ENCODE measurements at places on chromosomes 4 and X. TPM values are rescaled to one million over a fixed set of nuclear protein-coding genes. Genes with fewer than 3 reads are reported as not detected.

DNA sequence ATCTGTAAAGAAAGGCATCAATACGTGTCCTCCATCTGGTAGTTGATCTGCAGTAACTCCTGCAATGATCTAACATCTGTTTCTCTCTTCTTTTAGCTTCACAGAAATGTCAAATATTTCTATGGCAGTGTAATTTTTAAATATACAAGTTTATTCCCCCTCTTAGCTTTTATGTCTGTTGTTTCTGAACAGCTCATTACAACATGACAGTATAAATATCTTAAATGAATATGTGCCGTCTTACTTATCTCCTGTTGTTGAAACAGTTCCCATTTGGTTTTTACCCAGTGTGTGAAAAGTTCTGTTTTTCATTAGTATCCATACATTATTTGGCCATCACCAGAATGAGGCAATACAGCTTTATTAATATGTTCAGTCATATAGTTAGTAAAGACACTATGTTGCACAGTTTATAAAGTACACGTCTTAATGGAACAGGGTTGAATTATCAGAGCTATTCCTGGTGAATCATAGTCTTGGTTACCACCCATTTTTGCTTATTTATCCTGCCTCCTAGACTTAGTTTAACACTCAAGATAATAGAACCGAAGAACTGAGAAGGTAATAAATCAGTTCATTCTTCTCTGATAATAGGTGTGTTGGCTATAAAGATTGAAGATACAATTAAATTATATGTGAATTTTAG is 321.6 kb downstream of the TENM3 start:
- no peaks in the 10 kb centered on the region for H3K4me1 ChIP-seq
- no peak overlapping the region for H3K4me3 ChIP-seq
- H3K27me3 ChIP-seq, result no peaks in the 10 kb centered on the region

DNA sequence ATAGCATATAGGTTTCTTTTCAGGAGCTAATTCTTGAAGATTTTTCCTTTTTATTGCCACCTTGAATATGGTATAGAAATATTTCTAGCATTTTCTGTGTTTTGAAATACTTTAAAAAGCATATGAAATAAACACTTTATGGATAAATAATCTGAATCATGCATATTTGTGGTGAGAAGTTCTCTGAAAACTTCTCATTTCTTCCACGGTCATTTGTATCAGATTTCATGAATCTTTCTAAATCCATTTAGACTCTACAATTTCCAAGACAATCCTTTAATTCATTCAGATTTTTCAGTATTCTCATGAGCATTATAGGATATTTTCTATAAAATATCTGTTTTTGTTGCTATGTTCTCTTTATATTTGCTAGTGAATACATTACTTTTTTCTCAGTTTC is 16.2 kb upstream of the CA5B start:
- H3K27ac ChIP-seq, result no peak overlapping the region
- no peaks in the 10 kb centered on the region for H3K4me1 ChIP-seq
- no peak overlapping the region for H3K4me3 ChIP-seq
- no peaks in the 10 kb centered on the region for H3K27me3 ChIP-seq
- no peaks in the 10 kb centered on the region for H3K36me3 ChIP-seq
- no peak for DNase-seq

- H3K4me3 ChIP-seq, result no peak overlapping the region
- no peaks in the 10 kb centered on the region for H3K4me1 ChIP-seq
- DNase-seq, result no peak
- H3K36me3 ChIP-seq, result no peaks in the 10 kb centered on the region
- no peaks in the 10 kb centered on the region for H3K27me3 ChIP-seq
Observed at GRCh38 chr4:70511365-70511764, 7.0 kb upstream of the AMTN start.

DNA sequence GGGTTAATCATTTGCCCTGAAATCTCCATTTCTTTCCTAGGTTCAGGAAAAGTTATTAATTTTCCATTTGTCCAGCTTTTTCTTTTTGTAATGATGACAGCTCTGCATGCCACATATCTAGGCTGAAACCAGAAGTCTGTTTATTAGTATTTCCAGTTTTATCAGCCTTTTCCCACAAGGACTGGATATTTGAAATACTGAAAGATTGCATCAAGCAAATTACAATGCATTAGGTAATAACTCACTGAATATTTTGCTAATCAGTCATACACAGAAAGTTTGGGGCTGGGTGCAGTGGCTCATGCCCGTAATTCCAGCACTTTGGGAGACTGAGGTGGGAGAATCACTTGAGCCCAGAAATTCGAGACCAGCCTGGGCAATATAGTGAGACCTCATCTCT is 21.5 kb downstream of the SLC9A7 start:
- DNase-seq, result no peak
- no peaks in the 10 kb centered on the region for H3K36me3 ChIP-seq
- H3K4me3 ChIP-seq, result no peak overlapping the region
- no peak overlapping the region for H3K27ac ChIP-seq
- no peaks in the 10 kb centered on the region for H3K4me1 ChIP-seq

GRCh38 chrX:28205126-28205525 is 223.9 kb upstream of the DCAF8L1 start:
- no peaks in the 10 kb centered on the region for H3K27me3 ChIP-seq
- DNase-seq, result no peak
- no peak overlapping the region for H3K4me3 ChIP-seq
- H3K36me3 ChIP-seq, result no peaks in the 10 kb centered on the region
- H3K4me1 ChIP-seq, result no peaks in the 10 kb centered on the region

DNA sequence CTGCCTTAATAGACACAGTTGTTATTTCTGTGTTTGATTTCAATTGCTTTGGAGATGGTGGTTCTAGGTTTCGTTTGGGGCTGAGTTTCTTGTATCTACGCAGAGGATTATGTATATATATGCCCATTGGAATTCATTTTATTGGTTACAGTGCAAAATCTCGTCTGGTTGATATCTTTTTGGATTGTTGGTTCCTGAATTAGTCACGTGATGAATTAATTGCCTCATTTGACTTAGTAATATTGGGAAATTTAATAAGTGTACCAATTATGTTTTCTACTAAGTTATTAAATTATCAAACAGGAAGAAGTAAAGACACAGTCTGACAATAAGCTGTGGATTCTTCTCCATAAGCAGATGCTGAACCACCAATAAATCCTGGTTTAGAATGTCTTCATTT is 467.9 kb upstream of the TENM3 start:
- no peak for DNase-seq
- no peak overlapping the region for H3K4me3 ChIP-seq
- H3K4me1 ChIP-seq, result no peaks in the 10 kb centered on the region
- no peaks in the 10 kb centered on the region for H3K36me3 ChIP-seq
- H3K27me3 ChIP-seq, result no peaks in the 10 kb centered on the region

DNA sequence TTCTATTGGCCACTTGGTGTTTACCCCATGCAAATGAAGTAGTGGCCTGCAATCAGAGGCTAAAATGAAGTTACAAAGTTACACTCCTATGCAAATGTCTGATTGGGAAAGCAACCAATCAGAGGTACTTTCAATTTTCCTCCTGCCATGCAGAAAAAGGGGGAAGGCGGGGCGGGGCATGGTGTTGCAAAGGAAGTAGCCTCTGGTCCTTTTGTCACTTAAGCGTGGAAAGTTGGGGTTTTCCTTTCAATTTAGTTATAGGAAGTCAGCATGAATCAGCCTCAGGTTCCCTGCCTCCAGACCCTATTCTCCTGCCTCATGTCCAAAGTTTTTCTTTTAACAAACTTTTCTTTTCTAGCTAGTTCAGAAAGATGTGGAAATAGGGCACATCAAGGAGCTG is 69.3 kb downstream of the GPC4 start:
- no peak overlapping the region for H3K27ac ChIP-seq
- no peaks in the 10 kb centered on the region for H3K36me3 ChIP-seq
- no peaks in the 10 kb centered on the region for H3K27me3 ChIP-seq

DNA sequence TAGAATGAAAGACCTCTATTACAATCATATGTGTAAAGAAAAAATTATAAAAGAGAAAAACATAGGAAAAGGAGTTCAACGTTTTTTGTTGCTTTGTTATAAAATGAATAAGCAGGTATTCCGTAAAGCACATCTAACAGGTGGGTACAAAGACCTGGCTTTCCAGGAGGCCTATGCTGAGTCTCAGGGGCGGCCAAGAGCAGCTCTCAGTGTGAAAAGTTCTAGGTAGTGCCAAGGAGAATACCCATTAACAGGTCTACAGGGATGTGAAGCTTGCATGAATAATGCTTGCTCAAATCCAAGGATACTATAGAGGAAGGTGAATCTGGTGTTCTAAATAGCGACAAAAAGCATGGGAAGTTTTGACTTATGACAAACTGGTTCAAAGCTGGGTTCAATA is 944.4 kb downstream of the PDHA2 start:
- H3K4me1 ChIP-seq, result no peaks in the 10 kb centered on the region
- no peaks in the 10 kb centered on the region for H3K36me3 ChIP-seq
- no peaks in the 10 kb centered on the region for H3K27me3 ChIP-seq
- H3K27ac ChIP-seq, result no peak overlapping the region

- H3K4me1 ChIP-seq, result no peaks in the 10 kb centered on the region
- H3K4me3 ChIP-seq, result no peak overlapping the region
- no peak overlapping the region for H3K27ac ChIP-seq
- DNase-seq, result no peak
Observed at GRCh38 chr4:150628073-150628472, 46.1 kb downstream of the MAB21L2 start.

DNA sequence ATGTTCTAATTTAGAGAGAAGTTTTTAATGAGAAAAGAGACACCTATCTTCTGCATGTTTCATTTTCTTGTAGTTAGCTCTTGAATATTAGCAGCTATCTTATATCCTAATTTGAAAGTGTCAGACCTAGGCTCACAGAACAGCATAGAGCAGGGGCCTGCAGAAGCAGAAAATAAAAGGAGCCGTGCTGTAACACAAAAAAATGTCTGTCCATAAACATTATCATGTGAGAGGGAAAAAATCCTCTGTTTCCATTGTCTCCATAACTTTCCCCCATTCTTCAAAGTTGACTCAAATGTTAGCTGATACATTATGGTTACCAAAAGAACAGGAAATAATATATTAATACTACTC is 329.2 kb upstream of the EPHA5 start:
- no peaks in the 10 kb centered on the region for H3K4me1 ChIP-seq
- no peaks in the 10 kb centered on the region for H3K27me3 ChIP-seq
- no peak overlapping the region for H3K4me3 ChIP-seq

- H3K36me3 ChIP-seq, result no peaks in the 10 kb centered on the region
- no peaks in the 10 kb centered on the region for H3K4me1 ChIP-seq
- DNase-seq, result no peak
- no peak overlapping the region for H3K27ac ChIP-seq
Observed at GRCh38 chr4:184664445-184665210, 15.1 kb downstream of the PRIMPOL start.

DNA sequence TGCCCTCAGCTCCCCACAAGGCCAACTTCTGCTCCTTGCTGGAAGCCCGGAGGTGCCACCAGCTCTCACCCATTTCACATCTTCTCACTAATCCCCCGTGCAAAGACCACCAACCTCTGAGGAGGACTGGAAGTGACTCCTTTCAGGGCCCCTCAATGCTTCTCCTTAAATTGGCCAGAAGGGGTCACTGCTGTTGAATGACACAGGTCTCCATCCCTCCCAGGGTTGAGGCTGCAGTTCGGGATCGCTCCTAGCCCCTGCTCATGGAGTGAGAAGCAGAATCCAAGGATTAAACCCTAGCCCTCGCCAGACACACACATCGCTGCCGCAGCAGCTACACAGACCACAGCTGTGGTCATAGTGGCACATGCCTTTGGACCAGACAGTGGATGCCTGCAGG is 279.5 kb upstream of the TAPT1 start:
- H3K27ac ChIP-seq, result no peak overlapping the region
- H3K36me3 ChIP-seq, result no peaks in the 10 kb centered on the region
- H3K27me3 ChIP-seq, result no peaks in the 10 kb centered on the region
- H3K4me3 ChIP-seq, result no peak overlapping the region
- no peak for DNase-seq

DNA sequence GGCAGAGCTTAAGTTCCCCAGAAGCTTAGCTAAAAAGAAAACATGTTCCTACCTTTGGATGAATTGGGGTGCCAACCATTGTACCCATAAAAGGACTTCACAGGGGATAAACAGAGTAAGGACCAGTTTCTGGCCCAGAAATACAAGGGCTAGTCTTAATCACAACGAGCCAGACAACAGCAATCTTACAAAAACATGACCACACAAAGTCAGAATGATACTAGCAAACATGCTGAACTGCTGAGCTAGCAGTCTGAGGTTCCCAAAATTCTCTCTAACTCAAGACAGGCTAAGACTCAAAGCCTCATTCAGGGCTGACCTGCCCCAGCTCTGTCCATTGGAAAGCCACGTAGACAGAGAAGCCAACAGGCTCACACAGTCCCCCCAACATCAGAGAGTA is 40.3 kb downstream of the ATP11C start:
- H3K4me1 ChIP-seq, result no peaks in the 10 kb centered on the region
- H3K36me3 ChIP-seq, result no peaks in the 10 kb centered on the region
- H3K27ac ChIP-seq, result no peak overlapping the region
- no peaks in the 10 kb centered on the region for H3K27me3 ChIP-seq

GRCh38 chr4:38310446-38311043 is 350.3 kb downstream of the PTTG2 start:
- H3K4me3 ChIP-seq, result no peak overlapping the region
- H3K27me3 ChIP-seq, result no peaks in the 10 kb centered on the region
- H3K27ac ChIP-seq, result no peak overlapping the region

DNA sequence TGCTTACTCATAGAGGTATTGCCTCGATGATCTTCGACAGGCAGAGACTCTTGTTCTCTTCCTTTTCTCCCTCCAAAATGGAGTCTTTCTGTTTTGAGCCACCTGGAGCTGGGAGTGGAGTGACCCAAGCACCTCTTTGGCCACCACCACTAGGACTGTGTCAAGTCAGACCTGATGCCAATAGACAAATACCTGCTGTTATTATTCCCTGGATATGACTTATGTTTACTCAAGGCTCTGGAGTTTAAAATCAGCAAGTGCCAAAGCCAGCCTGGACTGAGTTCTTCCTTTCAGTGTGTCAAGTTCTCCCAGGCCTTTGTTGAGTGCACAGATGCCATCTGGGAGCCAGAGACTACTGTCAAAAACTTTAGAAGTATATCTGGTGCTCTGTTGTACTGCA is 130.2 kb upstream of the SLC6A14 start:
- no peaks in the 10 kb centered on the region for H3K27me3 ChIP-seq
- no peaks in the 10 kb centered on the region for H3K4me1 ChIP-seq
- no peak overlapping the region for H3K27ac ChIP-seq

DNA sequence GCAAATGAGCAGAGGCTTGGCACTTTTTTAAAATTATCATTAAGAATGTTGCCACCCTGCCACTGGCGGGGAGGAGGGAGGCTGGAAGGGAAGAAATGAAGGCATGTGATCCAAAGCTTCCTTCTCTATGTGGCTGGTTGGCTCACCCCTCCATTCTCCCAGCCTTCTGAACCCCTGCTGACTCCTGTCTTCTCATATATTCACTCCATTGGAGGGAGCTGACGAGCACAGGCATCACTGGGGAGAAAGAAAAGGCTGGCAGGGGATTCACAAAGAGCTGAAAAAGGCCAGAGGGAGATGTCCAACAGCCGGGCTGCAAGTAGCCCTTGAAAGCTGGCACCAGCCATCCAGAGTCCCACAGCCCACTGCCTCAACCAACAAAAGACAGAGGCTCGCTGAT is 495.6 kb downstream of the BCOR start:
- H3K36me3 ChIP-seq, result no peaks in the 10 kb centered on the region
- H3K4me1 ChIP-seq, result no peaks in the 10 kb centered on the region
- H3K27me3 ChIP-seq, result no peaks in the 10 kb centered on the region

Gene ADAD1
- not detected for total RNA-seq

Gene NAA11
- not detected for total RNA-seq

Gene RRH
- 0.57 TPM for total RNA-seq

Gene DOCK11
- total RNA-seq, result 8.7 TPM

Gene CCSER1
- total RNA-seq, result 11.2 TPM

Gene GAGE12J
- not detected for total RNA-seq

Gene JADE1
- total RNA-seq, result 9.6 TPM

Gene SSX4B
- not detected for total RNA-seq

Gene GPC4
- 20.9 TPM for total RNA-seq

Gene ADGRA3
- 47.2 TPM for total RNA-seq

Gene PLXNB3
- 0.57 TPM for total RNA-seq

Gene FGFR3
- total RNA-seq, result 32.3 TPM
